ENCODE measurements at places on chromosomes 2 and 18.

DNA sequence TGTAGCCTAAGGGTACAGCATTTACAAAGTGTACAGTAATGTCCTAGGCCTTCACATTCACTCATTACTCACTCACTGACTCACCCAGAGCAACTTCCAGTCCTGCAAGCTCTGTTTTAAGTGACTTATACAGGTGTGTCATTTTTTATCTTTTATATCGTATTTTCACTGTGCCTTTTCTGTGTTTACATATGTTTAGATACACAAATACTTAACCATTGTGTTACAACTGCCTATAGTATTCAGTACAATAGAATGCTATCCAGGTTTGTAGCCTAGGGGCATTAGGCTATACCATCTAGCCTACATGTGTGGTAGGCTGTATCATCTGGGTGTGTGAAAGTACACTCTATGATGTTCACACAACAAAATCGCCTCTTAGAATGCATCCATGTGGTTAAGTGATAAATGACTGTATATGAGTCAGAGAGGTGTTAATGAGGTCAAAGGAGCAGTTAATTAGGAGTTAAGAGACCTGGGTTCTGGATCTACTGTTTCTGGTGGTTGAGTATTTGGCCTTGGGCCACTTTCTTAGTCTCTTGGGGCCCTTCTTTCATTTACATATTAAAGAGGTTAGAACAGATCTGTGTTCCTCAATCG lies 149.1 kb downstream of the GREB1L start:
- no peak overlapping the region for H3K4me3 ChIP-seq
- no peak overlapping the region for H3K27ac ChIP-seq
- no peaks in the 10 kb centered on the region for H3K4me1 ChIP-seq
- DNase-seq, result no peak

GRCh38 chr2:75862547-75862946 lies 151.8 kb upstream of the GCFC2 start:
- no peak overlapping the region for H3K27ac ChIP-seq
- no peak for DNase-seq
- no peaks in the 10 kb centered on the region for H3K36me3 ChIP-seq
- no peaks in the 10 kb centered on the region for H3K27me3 ChIP-seq
- H3K4me3 ChIP-seq, result no peak overlapping the region

DNA sequence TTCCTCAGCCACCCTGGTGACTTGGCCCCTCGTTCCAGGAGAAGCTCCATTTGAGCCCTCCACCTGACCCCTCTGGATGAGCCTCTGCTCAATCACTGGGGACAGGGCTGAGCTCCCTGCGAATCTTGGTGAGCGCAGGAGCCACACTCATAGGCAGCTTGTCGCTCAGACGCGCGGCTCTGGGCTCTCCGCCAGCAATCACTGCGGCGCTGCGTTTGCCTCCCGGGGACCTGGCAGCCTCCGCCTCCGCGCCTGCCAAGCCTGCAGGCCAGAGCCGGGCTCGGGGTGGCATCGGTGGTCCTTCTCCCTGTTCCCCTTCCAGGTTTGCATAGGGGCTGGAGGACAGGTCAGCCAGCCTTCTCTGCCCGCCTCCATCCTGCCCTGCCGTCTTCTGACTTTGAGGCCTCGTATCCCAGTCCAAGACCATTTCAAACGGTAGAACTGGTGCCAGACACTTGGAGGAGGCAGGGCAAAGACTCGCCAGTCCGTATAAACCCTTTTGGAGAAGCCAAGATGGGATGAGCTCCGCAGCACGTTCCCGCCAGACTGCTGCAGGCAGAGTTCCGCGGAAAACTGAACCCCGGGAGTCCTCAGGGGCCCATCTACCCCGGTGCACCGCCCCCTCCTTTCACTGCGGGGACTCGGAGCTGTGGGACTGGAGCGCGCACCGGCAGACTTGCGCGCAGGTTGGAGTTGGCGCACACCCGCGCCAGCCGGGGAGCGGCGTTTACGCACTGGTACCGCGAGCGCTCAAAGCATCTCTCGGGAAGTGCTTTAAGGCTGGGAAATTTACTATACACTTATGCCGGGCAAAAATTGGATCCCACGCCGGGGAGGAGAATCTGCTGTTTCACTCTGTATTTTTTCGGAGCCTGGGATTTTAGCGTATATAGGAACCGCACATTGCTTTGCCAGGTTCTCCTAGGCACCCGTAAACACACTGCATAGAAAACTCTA lies 1.1 kb upstream of the TACR1 start:
- peak overlapping the region; percentile 49 for H3K4me3 ChIP-seq
- H3K27me3 ChIP-seq, result no peaks in the 10 kb centered on the region
- H3K4me1 ChIP-seq, result peaks cover 14% of the 10 kb centered on the region
- H3K27ac ChIP-seq, result no peak overlapping the region

- no peaks in the 10 kb centered on the region for H3K36me3 ChIP-seq
- no peak overlapping the region for H3K27ac ChIP-seq
- H3K4me1 ChIP-seq, result peaks cover 40% of the 10 kb centered on the region
- H3K4me3 ChIP-seq, result peak overlapping the region; percentile 30
Measured at GRCh38 chr2:118855451-118856279, 8.2 kb upstream of the EN1 start.

- no peak for DNase-seq
- no peak overlapping the region for H3K27ac ChIP-seq
- no peak overlapping the region for H3K4me3 ChIP-seq
Measured at GRCh38 chr2:241179899-241180298, 8.6 kb upstream of the ANO7 start.

Data from heart right ventricle (tissue), 16 donors.